Activated CD8-positive, alpha-beta T cell treated with anti-CD3 and anti-CD28 coated beads, Interleukin-2, amount 10 ng/mL, durations not matched to agents 7 days and 5 days (primary cell): ENCODE measurements at places on chromosomes 7 and 10. TPM values are rescaled to one million over a fixed set of nuclear protein-coding genes. Genes with fewer than 3 reads are reported as not detected.

The FAM131B gene
- total RNA-seq = 2.4 TPM

- no peak for DNase-seq
Observed at GRCh38 chr10:49035920-49036319, 79.4 kb downstream of the VSTM4 start.

GRCh38 chr7:75937958-75938786 is 23.2 kb downstream of the POR start:
- no peak for DNase-seq

GRCh38 chr10:101783736-101784118 is 481 bp upstream of the NPM3 start:
- DNase-seq = no peak

DNA sequence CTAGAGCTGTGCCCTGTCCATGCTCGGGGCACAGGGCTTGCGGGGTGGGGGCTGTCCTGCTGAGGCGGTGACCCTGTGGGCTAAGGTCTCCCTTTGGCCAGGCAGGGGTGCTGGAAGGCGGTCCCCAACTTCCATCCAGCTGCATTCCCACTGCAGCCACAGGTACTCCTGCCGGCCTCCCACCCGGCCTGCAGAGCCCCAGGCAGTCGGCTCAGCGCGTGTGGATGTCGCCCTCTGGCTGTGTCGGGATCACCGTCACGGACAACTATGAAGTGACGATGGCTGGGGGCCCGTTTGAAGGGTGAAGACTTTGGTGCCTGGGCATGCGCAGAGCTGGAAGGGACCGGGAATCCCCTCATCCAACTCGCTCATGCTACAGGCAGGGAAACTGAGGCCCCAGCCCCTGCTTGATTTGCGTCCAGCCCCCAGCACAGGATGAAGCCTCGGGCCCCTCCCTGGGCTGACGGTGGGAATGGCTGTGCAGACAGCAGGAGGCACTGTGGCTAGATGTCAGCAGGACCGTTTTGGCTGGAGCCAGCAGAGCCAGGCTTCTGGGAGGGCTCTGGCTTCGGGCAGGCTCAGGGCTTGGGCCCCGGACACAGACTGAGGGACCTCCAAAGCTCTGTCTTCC is 2.3 kb upstream of the TMEM184A start:
- no peak for DNase-seq

The RBM20 gene
- not detected for total RNA-seq

DNA sequence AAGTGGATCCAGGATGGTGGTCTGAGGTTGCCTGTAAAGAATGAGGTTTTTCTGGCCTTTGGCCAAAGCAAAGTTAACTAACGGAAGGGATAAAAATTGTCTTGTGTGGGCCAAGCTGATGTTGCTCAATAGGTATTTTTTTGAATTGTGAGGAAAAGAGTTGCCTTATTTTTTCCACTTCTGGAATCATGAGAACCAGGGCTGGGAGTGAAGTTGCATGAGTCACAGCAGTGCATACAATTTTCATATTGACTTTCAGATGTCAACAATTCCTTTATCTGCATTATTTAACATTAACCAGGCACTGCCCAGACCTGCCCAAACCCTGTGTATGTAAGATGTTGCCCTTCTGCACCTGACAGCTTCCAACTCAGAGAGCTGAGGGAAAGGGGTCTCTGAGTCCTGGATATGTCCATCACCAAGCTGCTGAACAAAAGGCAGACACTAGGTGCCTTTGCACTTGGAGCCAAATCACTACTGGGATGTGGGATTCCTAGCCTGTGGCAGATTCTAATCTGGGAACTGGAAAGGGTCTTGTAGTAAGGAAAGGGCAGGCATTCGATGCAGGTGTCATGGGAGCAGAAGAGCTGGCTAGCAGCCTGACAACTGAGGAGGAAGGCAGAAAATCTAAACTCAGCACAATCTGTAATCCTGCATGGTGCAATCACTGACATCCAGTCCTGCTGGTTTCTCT is 52.3 kb upstream of the SLC35B4 start:
- no peak for DNase-seq

The HDAC9 gene
- 0.92 TPM for total RNA-seq

- no peak for DNase-seq
Observed at GRCh38 chr10:24884316-24884715, 68.1 kb downstream of the PRTFDC1 start.

The HTR5A gene
- not detected for total RNA-seq

GRCh38 chr10:95122736-95123135 is 53.4 kb upstream of the CYP2C8 start:
- DNase-seq = no peak

GRCh38 chr10:68560186-68560942 is at the start of gene TET1:
TSS of gene TET1 (plus strand) at chr10:68560337. CDS start at chr10:68572339, 12,002 bp downstream.
- DNase-seq = peak; percentile 40

- no peak for DNase-seq
Observed at GRCh38 chr10:59025981-59026765, 150.3 kb upstream of the PHYHIPL start.

DNA sequence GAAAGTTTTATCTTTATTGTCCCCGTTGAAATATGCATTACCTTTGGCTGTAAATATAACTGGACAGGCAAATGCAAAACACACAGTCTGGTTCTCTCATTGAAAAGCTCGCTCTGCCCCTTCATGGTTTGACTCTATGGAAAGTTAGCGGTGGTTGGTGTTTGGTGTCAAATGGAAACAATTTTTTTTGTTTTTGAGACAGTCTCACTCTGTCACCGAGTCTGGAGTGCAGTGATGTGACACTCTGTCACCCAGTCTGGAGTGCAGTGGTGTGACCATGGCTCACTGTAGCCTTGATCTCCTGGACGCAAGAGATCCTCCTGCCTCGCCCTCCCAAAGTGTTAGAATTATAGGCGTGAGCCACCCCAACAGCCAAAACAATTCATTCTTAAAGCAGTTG is 149.7 kb downstream of the LRRC4 start:
- no peak for DNase-seq

GRCh38 chr7:94396037-94396431 is 1.3 kb downstream of the COL1A2 start:
- DNase-seq = no peak

DNA sequence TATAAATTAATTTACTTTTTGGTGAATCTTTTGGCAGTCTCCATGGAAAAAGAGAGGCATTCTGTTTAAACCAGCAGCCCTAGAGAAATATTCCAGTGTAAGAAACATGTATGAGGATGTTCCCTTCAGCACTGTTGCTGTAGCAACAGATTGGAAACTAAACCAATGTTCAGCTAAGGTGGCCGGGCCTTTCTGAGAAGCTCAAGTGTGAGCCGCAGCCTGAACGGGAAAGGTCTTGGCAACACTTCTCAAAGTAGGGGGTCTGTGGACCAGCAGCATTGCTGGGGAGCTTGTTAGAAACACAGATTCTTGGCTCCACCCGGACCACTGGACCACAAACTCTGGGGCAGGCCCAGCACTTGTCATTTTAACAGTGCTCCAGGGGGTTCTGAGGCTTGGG is 36.2 kb downstream of the RAMP3 start:
- no peak for DNase-seq

The ANXA8 gene
- total RNA-seq = not detected

The PKD1L1 gene
- total RNA-seq = 0.11 TPM

The CPSF4 gene
- total RNA-seq = 64.0 TPM

- DNase-seq = no peak
Observed at GRCh38 chr10:50310560-50311174, 59.4 kb upstream of the ASAH2 start.

The FAM221A gene
- 4.7 TPM for total RNA-seq

The MMP21 gene
- total RNA-seq = not detected
